ENCODE measurements at places on chromosomes 11 and 22. TPM values are rescaled to one million over a fixed set of nuclear protein-coding genes. Genes with fewer than 3 reads are reported as not detected.

- no peak for DNase-seq
Observed at GRCh38 chr11:12712132-12712531, 37.9 kb downstream of the TEAD1 start.

GRCh38 chr22:50303848-50304527 lies 3.5 kb downstream of the PLXNB2 start:
- DNase-seq, result no peak

DNA sequence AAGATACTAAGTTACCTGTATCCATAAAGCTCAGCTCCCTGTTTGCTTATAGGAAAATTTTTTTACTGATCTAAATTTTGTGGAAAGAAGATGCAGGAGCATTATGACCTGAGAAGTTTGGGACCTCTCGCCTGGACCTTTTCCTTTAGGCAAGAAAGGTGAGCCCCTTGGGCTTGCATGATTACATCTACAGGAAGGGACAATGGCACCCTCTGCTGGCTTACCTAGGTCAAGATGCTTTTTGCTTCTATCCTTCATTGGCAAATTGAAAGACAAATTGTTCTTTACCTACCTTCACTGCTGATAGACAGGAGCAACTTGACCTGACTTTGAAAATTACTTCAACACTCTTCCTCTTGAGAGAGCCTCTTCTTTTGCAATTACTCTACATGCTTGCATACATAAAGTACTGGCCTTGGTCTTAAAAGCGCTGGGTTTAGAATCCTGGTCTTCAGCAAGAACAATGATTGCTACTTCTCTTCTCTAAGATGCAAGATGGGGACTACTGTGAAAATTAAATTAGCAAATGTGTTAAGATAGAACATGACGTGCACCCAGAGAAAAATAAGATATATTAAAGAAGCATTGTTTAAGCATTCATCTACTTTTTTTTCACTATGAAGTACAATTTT lies 147.2 kb downstream of the TRPC6 start:
- DNase-seq, result no peak

- DNase-seq, result no peak
Observed at GRCh38 chr22:44411226-44412135, 86.6 kb downstream of the RTL6 start.

DNA sequence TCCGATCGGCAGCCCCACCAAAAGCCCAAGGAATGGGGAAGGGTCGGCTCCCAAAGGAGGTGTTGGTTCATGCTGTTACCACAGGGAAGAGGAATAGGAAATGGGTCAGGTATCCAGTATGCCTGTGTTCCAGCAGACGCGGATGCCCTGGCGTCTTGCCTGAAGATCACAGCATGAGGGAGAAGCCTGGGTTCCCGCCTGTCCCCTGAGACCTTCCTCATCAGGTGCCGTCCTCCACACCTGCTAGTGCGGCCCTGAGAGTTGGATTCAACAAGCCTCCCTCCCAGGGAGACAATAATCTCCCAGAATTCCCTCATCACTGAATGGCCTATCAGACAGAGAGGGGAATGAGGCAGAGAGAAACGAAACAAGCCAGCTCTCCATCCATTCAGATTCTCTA lies 92.2 kb downstream of the SPATA19 start:
- DNase-seq, result no peak

GRCh38 chr11:100753172-100753543 lies 66.1 kb downstream of the ARHGAP42 start:
- no peak for DNase-seq

DNA sequence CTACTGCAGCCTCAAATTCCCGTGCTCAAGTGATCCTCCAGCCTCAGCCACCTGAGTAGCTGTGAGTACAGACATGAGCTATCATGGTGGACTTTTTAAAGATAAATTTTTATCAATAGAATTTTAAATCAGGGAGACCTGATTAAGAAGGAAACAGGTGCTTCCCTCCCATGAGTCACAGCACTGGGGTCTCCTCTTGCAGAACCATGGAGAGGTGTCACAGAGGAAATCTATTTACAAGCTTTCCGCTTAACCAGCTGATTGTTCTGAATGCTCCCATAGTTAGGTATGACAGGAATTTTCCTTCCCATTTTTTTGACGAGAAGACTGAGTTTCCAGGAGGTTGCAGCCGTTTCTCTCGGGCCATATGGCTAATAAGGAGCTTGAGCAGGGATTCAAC lies 516.1 kb downstream of the MIAT start:
- DNase-seq, result no peak

GRCh38 chr11:74446532-74446938 lies 20.8 kb downstream of the KCNE3 start:
- DNase-seq, result no peak

DNA sequence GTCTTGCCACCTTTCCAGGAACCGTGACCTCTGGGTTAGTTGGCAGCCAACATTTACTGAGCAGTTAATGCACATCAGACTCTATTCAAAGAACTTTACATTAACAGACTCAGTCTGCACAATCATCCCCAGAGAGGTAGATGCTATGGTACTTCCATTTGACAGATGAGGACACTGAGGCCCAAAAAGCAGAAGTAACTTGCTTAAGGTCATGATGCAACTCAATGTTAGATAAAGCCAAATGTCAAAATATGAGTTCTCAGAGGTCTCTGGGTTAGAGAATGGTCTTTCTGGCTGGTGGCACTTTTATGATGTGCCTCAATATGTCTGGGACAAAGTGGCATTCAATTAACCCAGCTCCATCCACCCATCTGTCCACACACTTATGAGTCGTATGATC lies 450.0 kb downstream of the MIAT start:
- DNase-seq, result no peak

- no peak for DNase-seq
Observed at GRCh38 chr22:45537734-45538181, 35.1 kb downstream of the FBLN1 start.

- DNase-seq, result no peak
Observed at GRCh38 chr11:61526956-61527731, 18.6 kb downstream of the LRRC10B start.

DNA sequence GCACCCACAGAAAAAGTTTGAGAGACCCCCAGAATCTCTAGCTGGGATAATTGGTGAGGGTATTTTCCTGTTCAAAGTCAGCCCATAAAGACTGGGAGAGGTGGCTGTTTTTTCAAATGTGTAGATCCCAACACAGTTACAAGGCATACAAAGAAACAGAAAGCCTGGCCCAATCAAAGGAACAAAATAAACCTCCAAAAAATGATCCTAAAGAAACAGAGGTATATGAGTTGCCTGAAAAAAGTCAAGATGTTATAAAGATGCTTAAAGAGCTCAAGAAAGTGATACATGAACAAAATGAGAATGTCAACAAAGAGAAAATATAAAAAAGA lies 40.2 kb upstream of the MMP12 start:
- no peak for DNase-seq

DNA sequence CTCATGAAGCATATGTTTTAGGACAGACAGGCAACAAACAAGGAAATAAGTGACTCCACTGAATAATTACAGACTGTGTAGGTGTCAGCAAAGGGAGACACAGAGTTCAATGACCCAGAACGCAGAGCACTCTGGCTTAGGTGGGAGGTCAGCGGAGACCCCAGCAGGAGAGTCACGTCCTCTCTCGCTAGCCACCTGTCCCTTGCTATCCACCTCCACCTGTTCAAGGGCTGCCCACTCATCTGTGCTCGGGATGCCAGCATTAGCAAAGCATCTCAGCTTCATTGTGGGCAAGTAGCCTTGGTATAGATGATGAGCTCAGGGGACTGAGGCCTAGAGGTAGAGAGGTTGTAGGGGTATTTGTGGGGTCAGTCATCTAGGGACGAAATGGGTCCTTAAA lies 21.8 kb upstream of the ATXN10 start:
- no peak for DNase-seq

DNA sequence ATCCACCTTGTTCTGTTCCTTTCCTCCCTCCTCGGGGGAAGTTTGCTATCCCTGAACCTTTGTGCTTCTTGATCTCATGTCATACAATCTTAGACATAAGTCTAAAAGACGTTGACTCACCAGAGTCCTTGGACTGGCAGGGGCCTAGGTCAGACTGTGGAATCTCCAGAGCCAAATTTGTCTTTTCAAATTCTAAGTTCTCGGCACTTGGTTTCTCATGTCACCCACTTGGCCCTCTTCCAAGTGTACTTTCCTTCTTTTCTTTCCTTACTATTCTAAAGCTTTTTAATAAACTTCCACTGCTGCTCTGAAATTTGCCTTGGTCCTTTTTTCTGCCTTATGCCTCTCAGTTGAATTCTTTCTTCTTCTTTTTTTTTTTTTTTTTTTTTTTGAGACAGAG lies 30.1 kb upstream of the SMPD1 start:
- no peak for DNase-seq

DNA sequence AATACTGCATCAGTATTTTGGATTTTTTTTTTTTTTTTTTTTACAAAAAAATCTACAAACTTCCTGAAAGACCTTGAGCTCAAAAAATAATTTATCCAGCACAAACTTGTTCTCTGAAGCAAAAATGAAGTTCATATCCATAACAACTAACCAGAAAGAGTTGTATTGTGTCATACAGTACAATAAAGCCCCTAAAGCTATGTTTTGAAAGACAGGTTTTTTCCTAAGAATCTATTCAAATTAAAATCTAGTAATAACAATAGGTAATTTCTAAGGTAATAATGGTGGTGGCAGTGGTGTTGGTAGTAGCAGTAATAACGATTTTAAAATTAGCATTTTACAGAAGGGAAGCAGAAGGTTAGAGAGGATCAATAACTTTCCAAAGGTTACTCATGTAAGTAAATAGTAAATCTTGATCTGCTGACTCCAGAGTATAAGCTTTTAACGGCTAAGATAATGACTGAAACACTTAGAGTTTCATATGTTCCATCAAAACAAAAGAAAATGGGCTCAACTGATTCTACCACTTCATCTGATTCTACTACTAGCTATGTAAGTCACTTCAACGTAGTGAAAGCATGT lies 53.3 kb upstream of the GAB2 start:
- no peak for DNase-seq

GRCh38 chr11:71406681-71407080 lies 41.5 kb downstream of the DHCR7 start:
- DNase-seq, result no peak

DNA sequence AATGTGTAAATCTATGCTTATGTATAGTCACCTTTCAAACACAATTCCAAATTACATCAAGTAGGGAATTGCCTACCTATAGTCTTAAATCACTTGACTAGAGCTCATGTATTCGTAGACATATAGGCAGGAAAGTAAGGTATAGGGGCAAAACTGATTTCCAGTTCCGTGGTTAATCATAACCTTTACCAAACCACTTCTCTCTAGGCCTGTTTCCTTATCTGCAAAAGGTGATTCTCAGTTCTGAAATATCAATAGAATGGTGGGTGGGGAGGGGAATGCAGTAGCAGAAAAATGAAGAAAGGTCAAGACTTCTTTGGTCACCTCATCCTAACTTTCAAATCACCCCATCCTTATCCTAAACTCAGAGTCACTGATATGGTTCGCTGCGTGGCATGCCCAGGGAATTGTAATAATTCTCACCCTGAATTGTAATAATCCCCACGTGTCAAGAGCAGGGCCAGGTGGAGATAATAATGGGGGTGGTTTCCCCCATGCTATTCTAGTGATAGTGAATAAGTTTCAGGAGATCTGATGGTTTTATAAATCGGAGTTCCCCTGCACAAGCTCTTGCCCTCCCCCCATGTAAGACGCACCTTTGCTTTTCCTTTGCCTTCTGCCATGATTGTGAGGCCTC lies 1.9 kb upstream of the ANO5 start:
- DNase-seq, result no peak

- DNase-seq, result no peak
Observed at GRCh38 chr11:15754221-15754620, 602.1 kb downstream of the SOX6 start.

- peak; percentile 29 for DNase-seq
Observed at GRCh38 chr11:3009481-3009880, 17.4 kb upstream of the NAP1L4 start.

DNA sequence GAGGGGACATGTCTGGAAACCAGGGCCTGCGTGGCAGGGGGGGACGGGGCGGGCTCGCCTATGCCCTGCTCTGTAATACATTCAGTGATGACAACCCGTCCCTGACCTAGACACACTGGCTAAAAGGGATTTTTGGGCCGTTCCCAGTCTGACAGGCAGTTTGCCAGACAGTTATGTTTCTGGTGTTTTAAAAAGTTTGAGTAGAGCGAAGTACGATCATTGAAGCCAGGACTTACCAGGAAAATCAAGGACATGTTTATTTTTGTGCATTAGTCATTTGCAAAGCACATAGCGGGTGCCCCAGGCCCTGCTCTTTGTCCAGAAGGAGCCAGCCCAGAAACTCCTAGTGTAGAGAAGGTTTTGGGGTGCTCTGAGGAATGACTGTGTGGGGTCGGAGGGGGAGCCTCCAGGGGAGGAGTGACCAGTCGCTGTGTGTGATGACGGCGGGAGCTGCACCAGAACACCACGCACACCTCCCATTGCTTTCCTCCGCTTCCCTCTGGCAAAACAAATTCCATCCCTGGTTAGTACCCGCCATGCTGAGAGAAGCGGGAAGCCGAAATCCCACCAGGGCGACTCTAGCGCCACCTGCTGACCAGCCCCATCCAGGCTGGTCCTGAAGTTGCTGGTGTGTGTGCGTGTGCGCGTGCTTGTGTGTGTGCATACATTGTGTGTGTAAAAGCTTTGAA lies 50.8 kb downstream of the FBLN1 start:
- DNase-seq, result peak; percentile 75

DNA sequence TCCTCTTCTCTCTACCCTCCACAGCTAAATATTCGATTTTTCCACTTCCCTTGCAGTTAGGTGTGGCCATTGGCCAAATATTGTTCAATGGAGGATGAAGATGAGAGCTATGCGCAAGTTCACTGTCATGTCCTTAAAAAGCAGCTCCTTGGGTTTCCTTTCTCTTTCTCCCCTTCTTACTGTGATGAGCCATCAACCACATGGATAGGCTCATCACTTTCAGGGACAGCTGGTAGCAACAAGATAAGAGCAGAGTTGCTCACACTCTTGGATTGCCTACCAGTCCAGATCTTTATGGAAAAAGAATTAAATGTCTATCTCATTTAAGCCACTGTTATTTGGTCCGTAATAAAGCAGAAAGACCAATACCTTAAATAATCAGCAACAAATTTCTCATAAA lies 377.0 kb downstream of the DDX10 start:
- no peak for DNase-seq

DNA sequence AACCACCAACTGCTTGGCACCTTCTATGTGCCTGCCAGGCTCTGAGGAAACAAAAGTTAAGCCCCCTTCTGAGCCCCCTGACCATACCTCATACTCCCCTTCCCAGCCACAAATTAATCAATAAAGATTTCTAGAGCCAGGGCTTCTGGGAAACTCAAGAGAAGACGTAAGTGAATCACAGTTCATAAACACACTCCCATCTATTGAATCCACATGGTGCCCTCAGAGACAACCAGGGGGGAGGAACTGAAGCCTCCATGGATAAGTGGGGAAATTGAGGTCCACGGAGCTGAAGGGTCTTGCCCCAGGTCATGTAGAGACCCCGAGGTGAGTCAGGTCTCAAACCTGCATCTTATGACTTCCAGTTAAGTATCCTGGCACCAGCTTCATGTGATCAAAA lies 150.6 kb downstream of the MN1 start:
- DNase-seq, result no peak

- no peak for DNase-seq
Observed at GRCh38 chr11:45331839-45332238, 45.7 kb upstream of the SYT13 start.

GRCh38 chr11:69879729-69880005 lies 60.5 kb upstream of the FGF3 start:
- DNase-seq, result no peak

The FKBP2 gene
- 28.1 TPM for total RNA-seq

The TMEM191C gene
- total RNA-seq, result 5.1 TPM

The RTN4R gene
- 5.7 TPM for total RNA-seq

The CARD18 gene
- total RNA-seq, result not detected

The ADM2 gene
- 6.7 TPM for total RNA-seq

The SMTNL1 gene
- not detected for total RNA-seq

The CASTOR1 gene
- total RNA-seq, result 27.5 TPM

The NTM gene
- total RNA-seq, result not detected

The PRR5L gene
- 23.6 TPM for total RNA-seq

The NAV2 gene
- 4.1 TPM for total RNA-seq

The IGLL1 gene
- not detected for total RNA-seq

All from activated naive CD8-positive, alpha-beta T cell treated with anti-CD3 and anti-CD28 coated beads, Interleukin-2, amount 10 ng/mL, durations not matched to agents 7 days and 5 days (primary cell).